ENCODE measurements at places on chromosomes 7 and 10.

DNA sequence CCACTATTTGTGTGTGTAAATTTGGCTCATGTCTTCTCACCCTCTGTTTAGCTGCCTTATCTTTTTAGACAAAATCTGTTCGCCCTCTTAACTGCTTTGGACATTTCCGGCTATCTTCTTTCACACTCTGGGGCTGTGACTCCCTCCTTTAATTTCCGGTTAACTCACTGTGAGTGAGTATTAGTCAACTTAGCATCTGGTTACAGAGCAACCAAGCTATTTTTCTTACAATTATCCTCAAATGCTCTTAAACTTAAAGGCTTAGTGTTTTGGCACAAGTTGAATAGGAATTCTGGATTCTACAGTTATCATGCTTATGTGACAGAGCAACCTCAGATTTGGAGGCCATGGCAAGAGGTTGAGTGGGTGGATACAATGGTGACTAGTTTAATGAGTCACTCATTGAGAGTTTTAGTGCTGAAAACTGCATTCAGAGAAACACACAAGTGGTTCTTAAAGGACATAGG lies 177.6 kb upstream of the SEMA3A start:
- no peak for DNase-seq

DNA sequence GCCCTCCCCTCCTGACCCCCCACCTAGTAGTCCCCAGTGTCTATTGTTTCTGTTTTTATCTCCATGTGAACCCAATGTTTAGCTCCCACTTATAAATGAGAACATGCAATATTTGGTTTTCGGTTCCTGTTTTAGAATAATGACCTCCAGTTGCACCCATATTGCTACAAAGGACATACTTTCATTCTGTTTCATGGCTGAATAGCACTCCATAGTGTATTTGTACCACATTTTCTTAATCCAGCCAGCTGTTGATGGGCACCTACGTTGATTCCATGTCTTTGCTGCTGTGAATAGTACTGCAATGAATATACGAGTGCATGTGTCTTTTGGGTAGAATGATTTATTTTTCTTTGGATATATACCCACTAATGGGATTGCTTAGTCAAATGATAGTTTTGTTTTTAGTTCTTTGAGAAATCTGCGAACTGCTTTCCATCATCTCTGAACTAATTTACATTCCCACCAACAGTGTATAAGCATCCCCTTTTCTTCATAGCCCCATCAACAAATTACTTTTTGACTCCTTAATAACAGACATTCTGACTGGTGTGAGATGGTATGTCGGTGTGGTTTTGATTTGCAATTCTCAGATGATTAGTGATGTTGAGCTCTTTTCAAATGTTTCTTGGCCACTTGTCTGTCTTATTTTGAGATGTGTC lies 128.4 kb upstream of the PHYHIPL start:
- DNase-seq: no peak

GRCh38 chr10:62627983-62628382 lies 176.5 kb upstream of the ADO start:
- no peak for DNase-seq

DNA sequence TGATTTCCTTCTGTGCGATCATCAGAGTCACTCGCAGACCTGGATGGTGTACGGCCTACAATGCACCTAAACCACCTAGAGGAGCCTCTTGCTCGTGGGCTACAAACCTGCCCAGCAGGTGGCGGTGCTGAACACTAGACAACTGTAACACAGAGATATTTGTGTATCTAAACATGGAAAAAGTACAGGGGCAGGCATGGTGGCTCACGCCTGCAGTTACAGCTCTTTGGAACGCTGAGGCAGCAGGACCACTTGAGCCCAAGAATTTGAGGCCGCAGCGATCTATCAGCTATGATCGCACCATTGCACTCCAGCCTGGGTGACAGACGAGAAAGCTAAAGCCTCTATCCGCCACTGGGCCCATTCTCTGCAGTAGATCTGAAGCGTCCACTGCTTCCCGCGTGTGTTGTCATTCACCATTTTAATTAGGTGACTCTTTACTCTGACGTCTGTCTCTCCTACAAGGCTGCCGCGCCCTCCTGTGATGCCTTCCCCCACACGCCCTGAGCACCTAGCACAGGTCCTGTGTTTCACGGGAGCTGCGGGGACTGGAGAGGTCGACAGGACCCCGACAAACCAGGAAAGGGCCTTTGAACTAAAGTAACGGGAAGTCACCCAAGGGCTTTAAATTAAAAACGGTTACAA lies 774 bp downstream of the TUBGCP2 start:
- peak; percentile 78 for DNase-seq

GRCh38 chr10:129120441-129120840 lies 346.6 kb upstream of the MGMT start:
- no peak for DNase-seq

DNA sequence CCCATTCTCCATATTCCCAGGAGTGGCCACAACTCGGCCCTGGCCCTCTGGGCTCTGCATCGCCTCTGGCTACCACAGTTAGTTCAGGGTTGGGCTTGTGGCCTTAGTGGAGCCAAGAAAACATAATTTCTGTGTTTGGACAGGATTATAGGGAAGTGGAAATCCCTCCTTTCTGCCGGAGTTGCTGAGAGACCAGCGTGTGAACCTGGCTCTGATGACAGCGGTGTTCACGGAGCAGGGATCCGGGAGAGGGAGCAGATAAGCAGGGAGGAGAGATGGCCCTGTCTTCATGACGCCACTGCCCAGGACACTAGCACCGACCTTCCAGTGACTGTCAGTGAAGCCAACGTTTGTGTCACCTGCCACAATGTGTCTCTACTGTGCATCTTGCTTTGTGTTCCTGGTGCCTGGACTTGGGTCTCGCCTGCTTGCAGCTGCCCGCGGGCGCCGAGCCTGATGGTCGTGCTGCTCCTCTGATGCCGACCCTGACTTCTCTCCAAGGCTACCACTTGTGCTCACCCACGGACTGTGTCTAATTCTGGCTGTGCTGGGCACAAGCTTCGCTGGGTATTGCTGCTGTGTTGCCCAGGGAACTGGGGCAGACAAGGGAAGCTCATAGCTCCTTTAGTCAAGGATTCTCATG lies 67.0 kb upstream of the VIPR2 start:
- no peak for DNase-seq

DNA sequence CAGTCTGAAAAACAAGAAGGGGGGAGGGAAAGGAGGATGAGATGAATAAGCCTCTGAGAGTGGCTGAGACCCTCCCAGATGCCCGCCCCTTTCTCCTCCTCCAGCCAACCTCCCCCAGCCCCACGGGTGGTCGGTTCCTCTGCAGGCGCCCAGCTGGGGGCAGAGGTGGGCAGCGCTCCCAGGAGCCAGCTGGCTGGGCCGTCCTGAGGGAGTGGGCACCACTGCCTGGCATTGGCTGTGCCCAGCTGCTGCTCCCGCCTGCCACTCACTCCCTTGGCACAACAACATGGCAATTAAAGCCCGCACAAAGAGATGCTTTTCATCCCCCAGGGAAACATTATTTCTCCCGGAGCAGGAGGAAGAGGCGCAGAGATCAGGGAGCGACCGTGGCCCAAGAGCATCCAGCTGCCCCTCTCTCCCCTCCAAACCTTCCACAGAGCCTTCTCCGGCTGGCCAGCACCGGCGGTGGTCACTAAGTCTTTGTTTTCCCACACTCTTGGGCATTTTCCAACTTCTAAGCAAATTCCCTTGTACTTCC lies 107.2 kb downstream of the SPDYE5 start:
- DNase-seq: peak; percentile 72

- no peak for DNase-seq
Observed at GRCh38 chr7:115060095-115060870, 138.4 kb downstream of the MDFIC start.

DNA sequence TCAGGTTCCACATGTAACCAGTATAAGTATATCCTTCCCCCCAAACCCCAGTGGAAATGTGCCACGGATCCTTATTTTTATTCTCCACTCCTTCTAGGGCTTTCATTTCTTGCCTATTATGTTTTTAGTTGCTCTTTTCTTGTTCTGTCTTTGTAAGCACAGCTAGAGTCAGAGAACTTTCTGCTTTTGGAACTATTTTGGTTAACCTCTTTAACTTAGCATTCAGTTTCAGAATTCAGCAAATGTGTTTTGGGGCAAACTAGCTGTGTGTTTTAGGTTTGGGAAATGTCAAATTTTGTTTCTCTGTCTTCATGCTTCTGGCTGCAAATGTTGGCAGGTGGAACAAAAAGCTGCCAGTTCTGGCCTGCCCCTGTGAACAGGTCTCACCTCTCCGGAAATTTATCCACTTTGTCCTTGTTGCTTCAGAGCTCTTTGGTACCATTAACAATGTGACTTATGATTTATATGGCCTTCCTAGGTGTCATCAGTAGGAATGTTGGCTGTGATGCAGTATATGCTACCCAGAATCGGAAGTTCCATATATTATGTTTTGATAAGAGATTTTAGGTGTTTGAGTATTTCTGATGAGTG lies 156.1 kb downstream of the ADK start:
- no peak for DNase-seq

DNA sequence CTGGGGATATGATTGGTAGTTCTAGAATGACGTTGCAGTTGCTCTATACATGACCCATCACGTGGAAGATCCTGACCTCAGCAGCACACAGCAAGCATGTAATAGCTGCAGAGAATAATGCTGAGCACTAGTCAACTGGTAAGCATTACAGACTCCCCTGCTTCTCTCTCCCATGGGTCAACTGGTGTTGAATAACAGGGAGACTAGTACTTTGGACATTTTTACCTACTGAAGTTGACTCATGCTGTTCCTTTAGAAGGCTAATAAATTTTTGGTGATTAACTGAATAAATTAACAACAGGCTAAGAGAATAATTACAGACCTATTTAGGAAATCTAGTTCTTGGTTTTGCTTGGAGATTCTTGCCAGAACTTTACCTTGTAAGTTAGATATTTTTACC lies 234.1 kb downstream of the AUTS2 start:
- no peak for DNase-seq

GRCh38 chr7:18702071-18702829 lies 206.7 kb downstream of the HDAC9 start:
- DNase-seq: no peak

- DNase-seq: peak; percentile 66
Observed at GRCh38 chr7:151429560-151430331, 10.2 kb downstream of the CRYGN start.
